Upper lobe of right lung (tissue), 1 donor: ENCODE measurements at places on chromosomes 16 and 17. TPM values are rescaled to one million over a fixed set of nuclear protein-coding genes. Genes with fewer than 3 reads are reported as not detected.

The AANAT gene
- not detected for total RNA-seq

The SLC6A4 gene
- 72.9 TPM for total RNA-seq

DNA sequence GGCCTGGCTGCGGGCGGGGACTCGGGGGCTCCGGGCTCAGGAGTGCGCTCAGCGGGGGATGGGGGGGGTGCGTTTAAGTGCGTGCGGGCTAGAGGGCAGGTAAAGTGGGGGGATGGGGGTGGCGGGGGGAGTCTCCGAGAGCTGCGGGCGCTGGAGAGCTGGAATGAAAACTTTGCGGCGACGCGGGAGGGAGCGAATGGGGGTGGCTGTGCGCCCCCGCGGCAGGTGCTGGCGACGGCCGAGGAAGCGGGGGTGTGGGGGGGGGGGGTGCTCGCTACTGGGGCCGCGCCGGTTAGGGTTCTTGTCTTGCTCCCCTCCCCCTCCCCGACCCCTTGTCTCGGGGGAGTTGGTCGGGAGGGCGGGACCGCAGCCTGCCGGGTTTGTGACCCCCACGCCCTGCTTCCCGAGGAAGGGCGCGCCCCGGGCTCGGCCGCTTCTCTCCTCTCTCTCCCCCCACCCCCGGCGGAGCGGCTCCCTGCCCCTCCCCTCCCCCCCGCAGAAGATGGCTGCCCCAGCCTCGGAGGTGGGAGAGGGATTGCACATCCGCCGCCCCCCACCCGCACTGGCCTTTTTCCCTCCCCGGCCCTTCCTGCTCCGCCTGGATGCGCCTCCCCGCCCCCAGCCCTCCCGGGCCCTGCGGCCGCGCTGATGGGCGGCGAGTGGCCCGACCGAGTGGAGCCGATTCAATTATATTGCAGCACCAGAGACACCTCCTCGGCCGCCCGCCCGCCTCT is 649 bp downstream of the GSE1 start:
- peak; percentile 83 for DNase-seq

GRCh38 chr17:30267625-30268024 is 24.1 kb downstream of the BLMH start:
- DNase-seq: no peak

DNA sequence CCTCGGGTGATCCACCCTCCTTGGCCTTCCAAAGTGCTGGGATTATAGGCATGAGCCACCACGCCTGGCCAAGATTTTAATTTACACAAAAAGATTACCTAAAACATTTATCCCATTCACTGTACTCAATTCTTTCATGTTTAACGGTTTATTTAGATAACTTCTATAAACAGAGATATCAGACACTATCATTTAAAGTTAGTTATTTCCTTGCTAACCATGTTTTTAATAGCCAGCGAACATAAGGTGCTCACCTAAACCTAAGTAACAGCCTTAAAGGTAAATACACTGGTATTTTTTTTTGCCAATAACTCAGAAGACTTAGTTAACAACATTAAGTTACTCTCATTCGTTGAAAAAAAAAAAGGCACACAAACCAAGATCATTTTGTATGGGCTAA is 82.0 kb upstream of the C17orf78 start:
- no peak for DNase-seq
